Stomach (tissue), 19 donors: ENCODE measurements at places on chromosomes 5 and 9. TPM values are rescaled to one million over a fixed set of nuclear protein-coding genes. Genes with fewer than 3 reads are reported as not detected.

GRCh38 chr5:55411876-55412275 is 104.1 kb downstream of the MTREX start:
- DNase-seq: no peak

DNA sequence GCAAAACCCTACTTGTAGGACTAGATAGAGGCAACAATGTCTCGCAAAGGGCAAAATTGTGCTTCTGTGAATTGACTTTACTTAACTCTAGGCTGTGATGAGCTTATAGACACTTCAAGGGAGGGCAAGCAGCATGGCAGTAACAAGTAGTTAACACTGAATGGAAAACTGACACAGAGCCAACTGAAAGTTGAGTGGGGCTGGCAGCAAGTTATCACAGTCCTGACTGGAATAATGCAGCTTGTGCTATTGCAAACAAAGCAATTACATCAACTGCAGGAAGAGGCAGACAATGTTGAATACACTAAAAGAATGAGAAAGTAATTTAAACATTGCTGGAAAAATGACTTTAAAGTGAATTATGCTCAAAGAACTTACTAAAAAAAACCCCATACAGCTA is 62.2 kb downstream of the RNF38 start:
- no peak for DNase-seq

- DNase-seq: no peak
These were observed 66.5 kb downstream of the EPB41L4B start for GRCh38 chr9:109254317-109254716.

The GKAP1 gene
- polyA plus RNA-seq: 8.2 TPM

DNA sequence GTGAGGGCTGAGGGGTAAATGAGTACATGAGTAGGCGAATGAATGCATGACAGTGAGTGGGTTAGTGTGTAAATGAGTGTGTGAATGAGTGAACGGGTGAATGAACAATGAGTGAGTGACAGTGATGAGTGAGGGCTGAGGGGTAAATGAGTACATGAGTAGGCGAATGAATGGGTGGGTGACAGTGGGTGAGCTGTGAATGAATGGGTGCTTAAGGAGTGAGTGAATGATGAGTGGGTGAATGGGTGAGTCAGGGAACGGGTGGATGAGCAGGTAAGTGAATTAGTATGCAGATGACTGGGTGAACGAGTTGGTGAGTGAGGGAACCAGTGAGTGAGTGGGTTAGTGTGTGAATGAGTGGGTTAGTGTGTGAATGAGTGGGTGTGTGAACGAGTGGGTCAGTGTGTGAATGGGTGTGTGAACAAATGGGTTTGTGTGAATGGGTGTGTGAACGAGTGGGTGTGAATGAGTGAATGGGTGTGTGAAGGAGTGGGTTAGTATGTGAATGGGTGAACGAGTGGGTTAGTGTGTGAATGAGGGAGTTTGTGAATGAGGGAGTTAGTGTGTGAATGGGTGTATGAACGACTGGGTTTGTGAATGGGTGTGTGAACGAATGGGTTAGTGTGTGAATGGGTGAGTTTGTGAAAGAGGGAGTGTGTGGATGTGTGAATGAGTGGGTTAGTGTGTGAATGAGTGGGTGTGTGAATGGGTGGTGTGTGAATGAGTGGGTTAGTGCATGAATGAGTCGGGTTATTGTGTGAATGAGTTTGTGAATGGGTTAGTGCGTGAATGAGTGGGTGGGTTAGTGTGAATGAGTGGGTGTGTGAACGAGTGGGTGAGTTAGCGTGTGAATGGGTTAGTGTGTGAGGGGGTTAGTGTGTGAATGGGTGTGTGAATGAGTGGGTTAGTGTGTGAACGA is 32.9 kb downstream of the NKD2 start:
- no peak for DNase-seq
